ENCODE measurements at places on chromosomes 4 and X.
A peak's percentile ranks its signal among the peaks of the same experiment; 100 is the strongest.

- no peak for DNase-seq
Observed at GRCh38 chr4:7783541-7783940, 156.1 kb downstream of the AFAP1 start.

DNA sequence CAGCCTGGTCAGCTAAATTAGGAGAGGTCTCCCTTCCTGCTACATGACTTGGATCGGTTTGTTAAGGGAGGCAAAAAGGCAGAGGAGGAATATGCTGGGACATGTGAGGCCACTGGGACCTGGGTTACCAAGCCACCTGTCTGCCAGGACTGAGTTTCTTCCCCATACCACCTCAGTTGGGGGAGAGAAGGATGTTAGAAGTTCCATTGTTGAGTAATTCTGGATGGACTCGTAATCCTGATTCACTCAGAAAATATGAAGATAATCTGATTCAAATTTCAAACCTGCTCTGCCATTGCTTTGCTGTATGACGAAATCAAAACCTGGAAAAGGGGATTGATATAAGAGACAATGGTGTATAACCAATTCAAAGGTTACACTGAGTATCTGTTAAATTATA, 97.4 kb upstream of the S100G start:
- no peak for DNase-seq

GRCh38 chr4:110920990-110921389, 298.1 kb upstream of the PITX2 start:
- DNase-seq = no peak

GRCh38 chrX:8879750-8880149, 78.6 kb upstream of the FAM9A start:
- DNase-seq = no peak

GRCh38 chr4:139720806-139721205, 55.2 kb downstream of the MGST2 start:
- DNase-seq = no peak

DNA sequence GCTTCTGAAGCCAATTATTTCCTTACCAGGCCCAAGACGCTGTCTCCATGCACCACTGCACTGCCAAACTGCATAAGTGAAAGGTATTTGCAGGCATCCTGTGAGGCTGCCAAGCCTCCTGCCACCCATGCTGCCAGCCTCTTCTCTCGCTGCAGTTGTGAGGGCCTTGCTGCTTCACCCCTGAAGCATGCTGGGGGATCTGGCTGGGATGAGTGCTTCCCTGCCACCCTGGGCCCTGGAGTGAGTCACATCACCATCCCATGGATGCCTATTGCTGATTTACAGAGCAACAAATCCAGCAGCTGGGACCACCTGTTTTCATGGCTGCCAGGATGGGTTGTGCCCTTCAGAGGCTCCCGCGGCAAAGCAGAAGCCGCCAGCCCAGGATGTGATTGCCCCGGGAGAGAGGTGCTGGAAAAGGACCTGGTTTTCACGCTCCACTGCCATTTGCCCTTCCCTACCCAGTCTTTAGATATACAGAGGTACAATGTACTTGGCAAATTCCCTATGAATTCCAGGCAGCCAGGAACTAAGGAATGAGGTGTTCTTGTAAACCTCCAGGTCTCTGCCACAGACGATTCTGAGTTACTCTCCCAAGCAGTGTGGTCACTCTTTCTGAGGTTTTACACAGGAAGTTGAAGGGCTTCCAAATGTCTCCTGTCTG, 41.5 kb upstream of the PTCHD1 start:
- no peak for DNase-seq

- no peak for DNase-seq
Observed at GRCh38 chr4:55733932-55734331, 85.7 kb upstream of the EXOC1L start.

GRCh38 chrX:13901354-13901753, 84.5 kb upstream of the GPM6B start:
- DNase-seq = no peak

- peak; percentile 3 for DNase-seq
Observed at GRCh38 chrX:107565931-107566603, 62.2 kb upstream of the PRPS1 start.

GRCh38 chrX:150544222-150544787, 24.1 kb upstream of the MTM1 start:
- no peak for DNase-seq

GRCh38 chr4:132386130-132386529, 763.0 kb upstream of the PCDH10 start:
- no peak for DNase-seq

GRCh38 chrX:6856471-6856870, 291.0 kb upstream of the STS start:
- DNase-seq = no peak

DNA sequence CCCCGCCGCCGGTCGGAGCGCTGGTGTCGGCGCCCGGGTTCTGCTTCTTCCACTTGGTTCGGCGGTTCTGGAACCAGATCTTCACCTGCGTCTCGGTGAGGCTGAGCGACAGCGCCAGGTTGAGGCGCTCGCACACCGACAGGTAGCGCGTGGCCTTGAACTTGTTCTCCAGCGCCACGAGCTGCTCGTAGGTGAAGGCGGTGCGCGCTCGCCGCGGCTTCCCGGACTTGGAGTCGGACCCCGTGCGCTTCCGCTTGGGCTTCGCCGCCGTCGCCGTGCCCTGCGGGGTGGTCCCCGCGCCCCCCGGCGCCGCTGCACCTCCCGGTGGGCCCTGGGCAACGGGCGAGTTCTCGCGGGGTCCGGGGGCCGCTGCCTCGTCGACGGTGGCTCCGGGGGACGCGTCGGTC, 3.1 kb downstream of the NKX1-1 start:
- DNase-seq = no peak

GRCh38 chr4:166941629-166942028, 292.7 kb downstream of the SPOCK3 start:
- DNase-seq = no peak

- no peak for DNase-seq
Observed at GRCh38 chr4:129077326-129077725, 16.0 kb downstream of the SCLT1 start.

DNA sequence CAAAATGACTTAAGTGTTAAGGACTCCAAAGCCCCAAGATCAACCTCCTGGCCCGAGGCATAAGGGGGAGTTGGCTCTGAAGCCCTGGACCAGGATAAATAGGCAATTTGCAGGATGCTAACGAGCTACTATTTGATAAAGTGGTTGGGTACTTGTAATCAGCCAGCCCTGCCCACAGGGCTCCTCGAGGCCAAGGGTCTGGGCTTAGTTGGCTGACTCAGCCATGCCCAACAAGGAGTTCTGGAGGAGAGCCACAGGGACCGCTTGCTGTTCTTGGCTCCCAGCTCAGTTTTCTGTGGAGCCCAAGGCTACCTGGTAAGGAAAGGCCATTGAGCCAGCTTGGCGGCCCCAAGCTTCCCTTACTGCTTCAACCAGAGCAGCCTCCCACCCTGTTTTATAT, 7.8 kb downstream of the HMGB3 start:
- DNase-seq = no peak

GRCh38 chr4:48484494-48485168, 1.5 kb downstream of the SLC10A4 start:
- DNase-seq = no peak

DNA sequence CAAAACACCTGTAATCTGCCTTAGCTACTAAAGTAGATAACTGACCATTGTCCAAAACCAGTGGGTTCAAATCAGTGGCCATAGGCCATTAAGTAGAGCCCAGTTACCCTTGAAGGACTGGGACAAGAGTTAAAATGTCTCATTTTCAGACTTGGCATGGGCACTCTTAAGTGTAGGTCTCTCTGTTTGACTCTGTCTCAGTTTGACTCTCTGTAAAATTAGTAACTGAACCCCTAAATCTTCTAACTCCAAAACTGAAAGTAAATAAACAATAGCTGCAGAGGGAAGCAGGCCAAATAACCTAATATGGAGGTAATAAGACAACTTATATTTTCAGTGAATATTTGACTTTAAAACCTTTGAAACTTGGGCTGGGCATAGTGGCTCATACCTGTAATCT, 89.1 kb downstream of the SLC16A2 start:
- no peak for DNase-seq

DNA sequence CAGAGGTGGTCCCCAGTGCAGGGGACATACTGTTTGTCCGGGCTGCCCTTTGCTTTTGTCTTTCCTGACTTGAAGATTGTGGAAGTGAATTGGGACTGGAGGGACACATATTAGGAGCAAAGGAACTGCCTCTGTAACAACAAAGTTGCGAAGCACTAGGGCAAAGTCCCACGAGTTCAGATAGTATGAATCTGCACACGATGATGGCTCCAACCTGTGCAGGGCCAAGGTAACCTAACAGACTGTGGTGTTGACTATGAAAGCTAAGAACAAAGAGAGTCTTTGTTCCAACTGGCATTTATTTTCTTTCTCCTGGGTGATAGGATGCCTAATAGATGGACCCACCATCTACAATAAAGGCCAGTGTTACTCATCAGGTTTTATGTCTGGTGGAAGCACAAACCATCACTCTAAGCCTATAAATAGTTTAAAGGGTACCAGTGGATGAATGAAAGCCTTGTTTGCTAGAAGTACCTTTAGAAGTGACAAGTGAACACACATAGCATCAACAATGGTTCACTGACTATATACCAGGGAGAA, 71.8 kb downstream of the TMA16 start:
- no peak for DNase-seq

- no peak for DNase-seq
Observed at GRCh38 chrX:25105221-25105620, 89.5 kb upstream of the ARX start.

DNA sequence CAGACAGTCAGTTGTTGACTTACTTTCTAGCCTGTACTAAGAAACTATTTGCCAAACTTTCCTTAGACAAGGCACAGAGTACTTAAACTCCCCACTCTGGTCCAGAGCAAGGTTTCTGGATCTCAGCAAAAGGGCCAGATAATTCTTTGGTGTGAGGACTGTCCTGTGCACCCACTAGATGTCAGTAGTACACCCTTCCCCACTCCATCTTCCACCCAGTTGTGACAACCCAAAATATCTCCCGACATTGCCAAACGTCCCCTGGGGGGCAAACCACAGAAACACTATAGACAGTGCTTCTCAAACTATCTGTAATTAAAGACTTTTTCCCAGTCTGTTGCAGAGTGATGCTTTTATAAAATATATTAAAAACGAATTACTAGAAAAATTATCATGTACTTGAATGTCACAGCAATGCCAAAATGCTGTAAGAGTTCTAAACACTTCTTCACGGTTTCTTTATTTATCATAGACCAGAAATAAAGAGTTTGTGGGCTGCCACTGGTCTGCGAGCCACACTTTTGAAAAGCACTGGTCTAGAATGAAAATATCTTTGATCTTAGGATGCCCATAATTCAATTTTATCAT, 203.5 kb downstream of the PRDM5 start:
- DNase-seq = peak; percentile 7

- no peak for DNase-seq
Observed at GRCh38 chrX:69365349-69365748, 138.8 kb upstream of the NALF2 start.

DNA sequence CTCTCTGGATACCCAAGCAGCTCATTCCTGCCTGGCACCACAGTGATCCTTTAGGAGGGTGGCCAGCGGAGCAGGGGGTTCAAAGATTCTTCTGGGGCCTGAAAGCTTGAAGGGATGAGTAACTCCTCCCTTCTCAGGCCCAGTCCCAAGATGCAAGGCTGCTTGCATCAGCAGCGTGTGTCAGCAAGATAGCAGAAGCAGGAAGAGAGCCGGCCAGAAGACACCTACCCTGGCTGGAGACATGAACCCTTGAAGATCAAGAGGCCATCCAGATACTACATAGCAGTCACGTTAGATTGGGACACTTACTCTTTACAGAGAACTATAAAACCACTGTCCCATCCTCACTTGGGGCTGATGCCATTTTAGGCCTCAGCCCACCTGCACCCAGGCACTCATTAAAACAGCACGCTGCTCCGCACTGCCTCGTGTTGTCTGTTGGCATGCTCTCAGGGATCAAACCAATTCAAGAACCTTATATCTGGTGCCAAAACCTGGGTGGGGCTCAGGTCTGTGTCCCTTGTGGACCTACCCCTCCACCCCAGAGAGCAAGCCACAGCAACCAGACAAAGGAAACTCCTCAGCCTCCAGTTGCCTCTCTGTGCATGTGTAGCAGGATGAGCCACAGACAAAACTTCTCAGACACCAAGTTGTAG, 6.5 kb downstream of the UGT2B17 start:
- no peak for DNase-seq

- no peak for DNase-seq
Observed at GRCh38 chrX:1598021-1598875, 6.8 kb downstream of the AKAP17A start.

DNA sequence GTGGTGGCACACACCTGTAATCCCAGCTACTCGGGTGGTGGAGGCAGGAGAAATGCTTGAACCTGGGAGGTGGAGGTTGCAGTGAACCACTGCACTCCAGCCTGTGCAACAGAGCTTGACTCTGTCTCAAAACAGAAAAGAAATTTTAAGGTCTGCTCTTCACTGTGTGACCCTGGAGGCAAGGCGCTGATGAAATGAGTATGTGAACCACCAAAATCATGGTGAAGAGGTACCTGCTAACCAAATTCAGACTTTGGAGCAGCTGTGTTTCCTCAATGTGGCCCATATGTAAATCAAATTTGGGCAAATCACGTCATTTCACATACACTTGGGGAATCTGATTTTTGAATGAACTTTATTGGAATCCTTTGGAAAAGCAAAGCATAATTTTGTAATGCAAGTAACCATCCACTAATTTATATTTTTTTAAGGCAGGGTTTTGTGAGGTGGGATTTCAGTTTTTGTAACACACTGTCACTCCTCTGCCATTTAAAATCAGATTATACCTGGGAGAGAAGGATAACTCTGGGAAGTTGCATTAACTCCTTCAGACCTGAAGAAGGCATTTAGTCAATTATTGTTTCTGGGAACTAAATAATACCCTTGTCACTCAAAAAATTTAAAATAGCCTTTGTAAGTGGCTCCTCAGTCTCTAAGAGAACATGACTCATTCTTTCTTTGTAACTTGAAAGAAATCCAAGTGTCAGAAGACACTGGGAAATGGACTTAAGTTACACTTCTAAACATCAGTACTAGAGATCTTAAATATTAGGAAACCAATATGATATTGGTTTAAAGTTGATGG, 24.0 kb downstream of the DOCK11 start:
- no peak for DNase-seq

DNA sequence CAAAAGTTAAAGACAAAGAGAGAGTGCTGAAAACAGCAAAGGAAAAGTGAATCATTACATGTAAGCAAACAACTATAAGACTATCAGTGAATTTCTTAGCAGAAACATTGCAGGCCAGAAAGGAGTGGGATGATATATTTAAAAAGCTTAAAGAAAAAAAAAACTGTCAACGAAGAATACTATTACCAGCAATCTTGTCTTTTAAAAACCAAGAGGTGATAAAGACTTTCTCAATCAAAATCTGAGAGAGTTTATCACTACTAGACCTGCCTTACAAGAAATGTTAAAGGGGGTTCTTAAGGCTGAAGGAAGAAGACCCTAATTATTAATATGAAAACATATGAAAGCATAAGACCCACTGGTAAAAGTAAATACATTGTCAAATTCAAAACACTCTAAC, 132.5 kb upstream of the ZCCHC13 start:
- no peak for DNase-seq

GRCh38 chrX:24347881-24348280, 12.6 kb upstream of the SUPT20HL1 start:
- DNase-seq = no peak

GRCh38 chr4:163693211-163693610, 198.7 kb downstream of the TMA16 start:
- no peak for DNase-seq
